ENCODE measurements at places on chromosomes 3 and 15. TPM values are rescaled to one million over a fixed set of nuclear protein-coding genes. Genes with fewer than 3 reads are reported as not detected.
A peak's percentile ranks its signal among the peaks of the same experiment; 100 is the strongest.

DNA sequence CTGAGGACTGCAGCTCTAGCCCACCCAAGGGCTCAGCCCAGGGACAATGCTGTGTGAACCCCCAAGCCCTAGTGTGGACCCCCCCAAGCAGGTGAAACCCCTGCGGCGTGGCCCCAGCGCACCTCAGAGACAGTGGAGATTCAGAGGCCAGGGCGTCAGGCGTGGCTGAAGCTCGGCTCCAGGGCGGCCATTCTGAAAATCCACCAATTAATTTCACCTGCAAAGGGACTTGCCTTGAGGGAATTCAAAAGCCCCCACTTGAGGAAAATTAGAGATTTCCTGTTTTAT is 148.3 kb downstream of the NSMCE3 start:
- no peak for DNase-seq

The PLSCR4 gene
- 1.1 TPM for total RNA-seq

DNA sequence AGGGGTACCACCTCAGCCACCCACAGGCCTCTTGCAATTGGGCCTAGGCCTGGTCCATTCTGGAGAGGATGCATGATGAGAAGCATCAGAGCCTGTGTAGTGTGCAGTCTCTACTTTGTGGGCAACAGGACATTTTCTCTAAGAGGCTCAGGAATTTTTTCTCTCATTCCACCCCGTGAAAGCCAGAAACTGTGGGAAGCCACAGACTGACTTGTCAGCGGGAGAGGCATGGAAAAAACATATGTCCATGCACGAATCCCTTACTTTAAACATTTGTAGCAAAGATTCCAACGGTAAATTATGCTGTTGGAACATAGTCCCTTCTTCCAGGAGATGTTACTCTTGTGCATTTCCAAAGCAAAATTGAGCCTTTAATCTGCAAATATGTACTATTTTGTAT is 196.5 kb downstream of the KLHL25 start:
- DNase-seq = peak; percentile 61

DNA sequence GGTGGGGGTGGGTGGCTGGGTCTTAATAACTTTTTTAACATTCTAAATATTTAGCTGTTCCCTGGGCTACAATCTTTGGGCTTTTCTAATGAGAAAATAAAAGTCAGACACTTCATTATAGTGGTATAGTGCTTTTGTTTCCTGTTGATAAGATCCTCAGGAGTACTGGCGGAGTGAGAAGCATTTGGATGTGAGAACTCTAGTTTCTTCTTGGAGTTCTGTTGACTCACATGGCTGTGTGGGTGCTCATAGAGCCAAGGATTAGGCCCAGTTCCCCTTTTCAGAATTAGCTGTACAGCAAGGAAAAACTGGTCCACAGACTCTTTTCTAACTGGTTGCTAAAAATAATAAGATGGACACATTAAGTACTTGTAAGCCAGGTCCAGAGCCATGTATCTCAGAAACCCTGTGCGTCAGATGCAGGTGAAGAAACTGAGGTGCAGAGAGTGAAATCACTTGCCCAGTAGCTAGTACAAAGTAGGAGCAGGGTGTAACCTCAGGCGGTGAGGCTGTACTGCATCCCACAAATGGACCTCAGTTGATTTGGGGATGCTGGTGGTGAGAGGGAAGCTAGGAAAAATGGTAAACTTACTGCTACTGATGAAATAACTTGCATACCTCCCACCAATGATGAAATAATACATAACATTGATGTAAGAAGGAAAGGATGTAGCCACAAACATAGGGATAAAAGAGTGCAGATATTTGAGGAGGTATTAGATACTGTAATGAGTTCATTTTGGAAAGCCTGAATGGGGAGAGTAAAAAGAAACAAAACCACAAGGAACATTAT is 2.3 kb downstream of the ITPR1 start:
- no peak for DNase-seq

The ATP10A gene
- 36.6 TPM for total RNA-seq

DNA sequence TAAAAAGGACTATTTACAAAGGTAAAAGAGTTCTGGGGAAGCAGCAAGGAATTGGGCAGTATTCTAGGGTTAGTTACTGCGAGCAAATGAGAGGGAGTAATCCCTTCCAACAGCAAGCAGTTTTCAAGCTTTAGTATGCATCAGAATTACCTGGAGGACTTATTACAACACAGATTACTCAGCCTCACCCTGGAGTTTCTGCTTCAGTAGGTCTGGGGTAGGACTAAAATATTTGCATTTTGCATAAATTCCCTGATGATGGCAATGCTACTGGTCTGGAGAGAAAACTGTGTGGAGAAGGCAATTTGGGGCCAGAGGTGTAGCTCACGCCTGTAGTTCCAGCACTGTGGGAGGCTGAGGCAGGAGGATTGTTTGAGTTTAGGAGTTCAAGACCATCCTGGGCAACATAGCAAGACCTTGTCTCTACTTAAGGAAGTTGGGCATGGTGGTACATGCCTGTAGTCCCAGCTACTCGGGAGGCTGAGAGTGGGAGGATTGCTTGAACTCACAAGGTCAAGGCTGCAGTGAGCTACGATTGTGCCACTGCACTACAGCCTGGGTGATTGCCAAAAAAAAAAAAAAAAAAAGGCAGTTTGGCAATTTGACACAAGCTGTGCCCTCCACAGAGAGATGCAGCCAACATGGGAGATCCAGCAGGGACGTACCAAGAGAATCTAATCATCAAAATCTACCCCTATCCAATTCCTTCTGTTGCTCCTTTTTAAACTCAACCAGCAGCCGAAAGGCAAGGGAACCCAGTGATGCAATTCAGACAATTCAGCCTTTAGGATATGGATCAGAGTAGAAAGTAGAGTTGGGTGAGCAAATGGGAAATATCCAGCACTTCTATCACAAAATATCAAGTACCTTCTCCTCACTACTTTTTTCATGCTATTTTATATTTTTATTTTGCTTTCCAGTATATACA is 27.1 kb upstream of the AP4E1 start:
- peak; percentile 23 for DNase-seq

The HYAL3 gene
- total RNA-seq = 6.3 TPM

The CCDC54 gene
- total RNA-seq = not detected

DNA sequence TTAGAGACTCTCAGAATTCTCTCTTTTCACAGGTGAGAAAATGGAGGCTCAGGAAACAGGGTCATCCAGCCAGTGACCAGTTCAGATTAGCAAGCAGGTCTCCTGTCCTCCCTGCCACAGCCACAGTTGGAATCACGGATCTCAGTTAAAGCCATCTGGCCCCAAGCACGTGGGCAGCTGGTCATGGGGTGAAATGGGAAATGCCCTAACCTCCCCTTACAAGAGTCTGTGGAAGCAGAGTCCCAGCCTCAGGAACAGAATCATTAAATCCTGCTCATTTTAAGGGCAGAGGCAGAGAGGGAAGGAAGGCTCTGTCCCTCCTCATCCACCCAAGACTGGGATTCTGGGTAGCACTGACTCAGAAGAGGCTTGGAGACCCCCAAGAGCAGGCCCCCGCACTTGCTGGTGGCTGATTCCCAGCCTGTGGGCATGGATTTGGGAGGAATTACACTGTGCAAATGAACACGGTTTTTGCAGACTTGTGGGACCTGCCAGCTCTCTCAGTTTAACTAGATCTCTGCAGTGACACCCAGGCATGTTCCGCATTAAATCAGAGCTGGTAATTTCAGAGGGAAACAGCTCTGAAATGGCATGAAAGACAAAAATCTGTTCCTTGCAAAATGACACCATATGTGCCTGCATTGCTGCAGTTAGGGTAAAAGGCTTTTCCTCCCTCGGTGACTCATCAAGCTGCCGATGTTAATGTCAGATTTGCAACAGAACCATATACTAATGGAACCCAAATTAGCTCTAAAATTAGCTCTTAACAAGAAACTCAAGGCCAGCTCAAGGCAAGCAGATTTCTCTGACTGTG is 89.0 kb downstream of the BDH1 start:
- DNase-seq = peak; percentile 75

The FETUB gene
- not detected for total RNA-seq

- peak; percentile 71 for DNase-seq
Observed at GRCh38 chr3:73624017-73624820, 522 bp downstream of the PDZRN3 start.

DNA sequence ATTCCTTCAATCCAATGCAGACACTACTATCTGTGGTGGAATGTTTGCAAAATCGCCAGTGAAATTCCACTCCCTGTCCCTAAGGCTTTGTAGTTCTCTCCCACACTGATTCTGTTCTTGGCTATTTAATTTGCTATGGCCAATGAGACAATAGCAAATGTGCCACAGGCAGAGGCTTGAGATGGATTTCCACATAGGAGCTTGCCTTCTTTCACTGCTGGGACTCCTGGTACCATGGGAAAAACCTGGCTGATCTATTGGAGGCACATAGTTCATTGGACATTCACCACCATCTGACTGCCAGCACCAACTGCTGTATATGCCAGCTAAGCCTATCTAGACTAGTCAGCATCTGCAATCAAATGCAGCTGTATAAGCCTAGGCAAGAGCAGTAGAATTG is 103.8 kb downstream of the NR1D2 start:
- DNase-seq = no peak

The TBC1D2B gene
- 26.0 TPM for total RNA-seq

The P3H2 gene
- 46.9 TPM for total RNA-seq

GRCh38 chr3:131561511-131561910 is 58.7 kb upstream of the MRPL3 start:
- DNase-seq = peak; percentile 67

DNA sequence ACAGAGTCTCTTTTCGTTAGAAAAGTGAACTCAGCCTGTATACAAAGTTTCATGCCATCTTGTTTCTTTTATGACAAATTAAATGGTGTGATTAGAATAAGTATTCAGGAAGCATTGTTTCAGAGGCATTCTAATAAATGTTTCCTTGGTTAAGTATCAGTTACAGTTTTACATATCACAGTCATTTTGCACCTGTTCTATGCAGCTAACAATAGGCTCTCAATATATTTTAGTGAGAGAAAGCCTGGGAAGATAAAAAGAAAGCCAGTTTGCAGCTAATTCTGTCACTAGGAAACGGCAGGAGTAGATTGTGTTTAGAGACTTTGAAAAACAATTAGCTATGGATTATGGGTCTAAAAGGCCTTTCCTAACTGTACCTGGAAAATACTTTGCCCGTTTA is 252.8 kb downstream of the ZIC1 start:
- DNase-seq = no peak

The PDE8A gene
- total RNA-seq = 18.0 TPM

- DNase-seq = no peak
Observed at GRCh38 chr3:13713396-13713795, 164.5 kb downstream of the FBLN2 start.

DNA sequence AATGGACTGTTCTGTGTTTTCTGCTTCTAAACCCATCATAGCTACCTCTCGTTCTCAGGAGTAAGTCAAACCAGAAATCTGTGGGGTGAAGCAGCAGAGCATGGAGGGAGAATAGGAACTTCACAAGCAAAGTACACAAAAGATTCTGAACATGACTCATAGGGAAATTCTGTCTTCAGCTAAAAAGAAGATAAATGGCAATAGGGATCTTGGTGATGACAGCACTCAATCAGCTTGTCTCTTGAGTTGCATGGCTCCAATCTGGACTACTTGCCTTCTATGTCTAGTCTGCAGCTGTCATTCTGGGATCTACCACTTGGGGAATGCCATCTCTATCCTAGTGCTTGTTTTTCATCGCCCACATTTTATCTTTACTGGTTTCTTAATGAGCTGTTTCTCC is 13.5 kb upstream of the GRAMD1C start:
- no peak for DNase-seq

GRCh38 chr3:115659253-115660220 is 36.2 kb downstream of the GAP43 start:
- DNase-seq = peak; percentile 30

The EPHB3 gene
- 17.2 TPM for total RNA-seq

DNA sequence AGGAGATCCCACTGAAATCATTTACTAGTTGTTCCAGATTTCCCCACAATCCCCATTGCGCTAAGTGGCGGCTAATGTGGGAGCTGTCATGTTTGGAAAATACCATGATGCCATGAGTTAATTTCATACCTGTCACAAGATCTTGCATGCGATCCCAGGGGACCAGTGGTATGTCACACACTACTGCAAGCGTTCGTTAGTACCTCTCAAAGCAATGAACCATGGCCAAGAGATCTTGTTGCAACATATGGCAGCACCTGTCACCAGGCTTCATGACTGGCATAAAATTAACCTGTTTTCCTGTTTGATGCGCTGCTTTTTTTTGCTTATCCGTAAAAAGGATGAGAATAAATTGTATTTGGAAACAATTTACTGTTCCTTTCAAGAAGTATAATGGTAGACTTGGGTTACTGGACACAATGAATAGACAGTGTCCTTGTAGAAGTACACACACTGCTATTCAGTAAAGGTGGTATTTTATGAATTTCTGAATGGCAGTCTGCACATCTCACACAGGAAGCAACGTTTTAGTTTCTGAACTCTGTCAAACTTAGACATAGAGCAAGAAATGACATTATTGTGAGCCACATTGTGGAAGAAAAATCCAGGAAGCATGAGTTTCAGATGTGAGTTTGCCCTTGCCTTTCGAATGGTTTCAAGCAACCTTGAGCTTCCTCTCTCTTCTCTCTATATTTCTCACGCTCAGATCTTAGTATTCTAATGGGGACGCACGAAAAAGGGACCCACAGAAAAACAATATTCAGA is 81.9 kb downstream of the CHL1 start:
- no peak for DNase-seq

DNA sequence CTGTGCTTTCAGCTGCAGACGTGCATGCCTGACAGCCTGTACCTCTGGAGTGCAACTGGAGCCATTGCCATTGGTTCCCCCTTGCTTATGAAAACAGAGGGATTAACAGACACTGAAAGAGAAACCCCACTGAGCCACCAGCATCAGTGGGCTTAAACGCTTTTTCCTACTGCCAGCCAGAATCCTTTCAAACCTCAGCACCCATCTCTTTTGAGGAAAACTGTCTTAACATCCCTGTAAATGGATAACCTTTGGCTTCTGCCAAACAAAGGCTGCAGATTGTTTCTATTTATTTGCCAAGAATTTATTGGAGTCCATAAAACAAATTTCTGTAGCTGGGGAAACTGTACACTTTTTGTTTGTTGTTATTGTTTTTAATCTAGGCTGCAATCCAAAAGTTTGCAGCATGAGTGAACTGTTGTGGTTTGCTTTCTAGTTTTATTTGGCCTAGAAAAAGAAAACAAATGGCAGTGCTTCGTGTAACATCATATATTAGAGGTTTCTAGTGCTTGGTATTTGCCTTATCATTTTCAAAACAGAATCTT is 369.2 kb upstream of the IL12A start:
- DNase-seq = peak; percentile 41

GRCh38 chr3:132253262-132253878 is 63.8 kb upstream of the ACP3 start:
- peak; percentile 42 for DNase-seq

- no peak for DNase-seq
Observed at GRCh38 chr15:88956906-88957305, 43.7 kb upstream of the MFGE8 start.

DNA sequence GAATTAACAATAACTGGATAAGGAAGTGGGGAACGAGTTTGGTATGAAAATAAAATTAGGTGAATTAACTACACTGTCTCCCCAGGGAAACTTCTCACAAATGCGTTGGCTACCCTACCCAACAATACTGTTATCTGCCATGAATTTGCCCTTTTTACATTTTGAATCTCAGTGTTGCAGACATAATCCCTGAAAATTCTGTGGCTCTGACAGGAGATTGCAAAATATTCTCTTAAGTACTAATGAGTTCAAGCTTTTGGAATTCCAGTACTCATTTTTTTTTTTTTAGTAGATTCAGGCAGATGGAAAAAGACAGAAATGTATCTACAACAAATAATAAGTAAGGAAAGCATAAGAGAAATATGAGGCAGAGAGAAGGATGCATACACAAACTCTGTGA is 332.6 kb downstream of the LSAMP start:
- DNase-seq = peak; percentile 27

Data from astrocyte (in vitro differentiated cells and primary cell).